ENCODE measurements at places on chromosomes 5 and 9.

- DNase-seq: no peak
These were observed 16.0 kb upstream of the CLPTM1L start for GRCh38 chr5:1360861-1361260.

DNA sequence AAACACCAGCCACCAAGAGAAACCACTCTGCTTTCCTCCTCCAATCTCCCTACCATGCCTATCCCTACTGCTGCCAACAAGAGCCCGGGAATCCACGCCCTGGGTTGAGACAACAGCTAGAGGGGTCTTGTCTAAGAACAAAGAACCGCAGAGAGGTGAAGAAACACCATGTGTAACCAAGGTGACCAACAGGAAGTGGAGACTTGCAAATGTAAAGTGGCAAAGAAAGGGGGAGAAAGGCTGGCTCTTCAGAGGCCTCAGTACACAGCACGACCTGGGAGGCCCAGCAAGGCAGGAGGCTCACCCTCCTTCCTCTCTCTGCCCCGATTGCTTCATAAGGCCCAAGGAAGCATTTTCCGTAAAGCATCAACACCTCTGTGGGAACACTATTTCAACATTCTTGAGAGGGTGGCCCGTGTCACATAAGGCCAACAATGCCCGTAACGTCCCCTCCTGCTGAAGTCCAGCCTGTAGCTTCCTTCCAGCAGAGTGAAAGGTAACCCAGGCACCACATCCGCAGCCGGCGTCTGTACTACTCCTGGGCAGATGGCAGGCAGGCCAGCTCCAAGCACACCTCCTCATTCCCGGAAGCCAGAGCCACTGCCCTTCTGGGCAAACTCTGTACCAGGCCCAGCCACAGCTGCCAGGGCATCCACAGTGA is 18.3 kb downstream of the CCNJL start:
- peak; percentile 94 for DNase-seq

- no peak for DNase-seq
These were observed 138.8 kb upstream of the RETREG1 start for GRCh38 chr5:16755641-16756040.

- no peak for DNase-seq
These were observed 222.8 kb downstream of the HSPA4 start for GRCh38 chr5:133274597-133274935.

GRCh38 chr9:75438716-75439115 is 350.4 kb downstream of the OSTF1 start:
- no peak for DNase-seq

DNA sequence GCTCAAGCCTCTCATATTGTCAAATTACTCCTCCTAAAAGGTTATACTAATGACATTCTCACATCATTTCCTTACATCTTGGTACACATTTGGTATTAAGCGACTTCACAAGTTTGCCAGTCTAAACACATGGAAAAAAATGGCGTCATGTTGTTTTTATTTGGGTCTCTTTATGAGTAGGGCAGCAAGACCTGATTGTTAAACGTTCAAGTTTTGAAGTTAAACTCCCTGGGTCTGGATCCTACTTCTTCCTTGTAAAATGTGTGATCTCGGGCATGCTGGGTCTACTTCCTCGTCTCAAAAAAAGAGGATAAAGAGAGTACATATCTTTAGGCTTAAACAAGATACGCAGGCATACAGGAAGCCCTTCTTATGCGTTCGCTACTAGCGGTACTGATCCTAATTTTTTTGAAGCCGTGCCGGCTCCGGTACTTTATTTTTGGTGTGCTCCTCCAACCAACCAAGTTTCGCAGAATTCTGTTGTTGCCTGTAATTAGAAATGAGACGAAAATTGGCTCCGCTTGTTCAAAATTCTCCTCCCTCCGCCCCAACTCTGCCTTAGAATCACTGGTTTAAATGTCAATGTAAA is 596 bp upstream of the CDC37L1 start:
- DNase-seq: peak; percentile 55

DNA sequence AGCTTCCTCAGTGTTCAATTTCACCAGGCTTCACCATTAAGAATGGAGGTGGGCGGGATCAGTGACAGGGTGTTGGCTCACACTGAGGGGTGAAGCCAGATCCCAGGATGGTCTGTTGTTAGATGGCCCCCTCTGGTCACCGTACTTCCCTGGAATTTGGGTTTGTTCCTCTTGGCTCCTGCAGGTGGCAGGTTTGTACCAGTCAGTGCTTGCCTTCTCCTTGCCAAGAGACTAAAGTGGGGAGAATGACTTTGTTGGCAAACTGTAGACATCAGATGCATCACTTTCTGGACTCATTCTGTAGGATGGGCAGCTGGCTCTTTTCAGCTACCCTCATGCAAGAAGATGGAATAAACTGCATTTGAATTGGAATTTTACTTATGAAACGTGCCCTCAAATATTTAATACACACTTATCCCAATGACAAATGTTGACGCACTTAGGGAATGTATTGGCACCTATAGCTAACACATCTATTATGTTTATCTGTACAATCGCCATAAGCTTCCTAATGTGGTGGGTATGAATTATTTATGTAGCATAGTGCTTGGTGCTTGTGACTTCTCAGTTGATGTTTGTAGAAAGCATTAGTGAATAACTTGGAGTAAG is 31.4 kb upstream of the ANKRD55 start:
- peak; percentile 94 for DNase-seq

GRCh38 chr9:96021551-96022444 is 146.3 kb downstream of the ERCC6L2 start:
- DNase-seq: peak; percentile 29

DNA sequence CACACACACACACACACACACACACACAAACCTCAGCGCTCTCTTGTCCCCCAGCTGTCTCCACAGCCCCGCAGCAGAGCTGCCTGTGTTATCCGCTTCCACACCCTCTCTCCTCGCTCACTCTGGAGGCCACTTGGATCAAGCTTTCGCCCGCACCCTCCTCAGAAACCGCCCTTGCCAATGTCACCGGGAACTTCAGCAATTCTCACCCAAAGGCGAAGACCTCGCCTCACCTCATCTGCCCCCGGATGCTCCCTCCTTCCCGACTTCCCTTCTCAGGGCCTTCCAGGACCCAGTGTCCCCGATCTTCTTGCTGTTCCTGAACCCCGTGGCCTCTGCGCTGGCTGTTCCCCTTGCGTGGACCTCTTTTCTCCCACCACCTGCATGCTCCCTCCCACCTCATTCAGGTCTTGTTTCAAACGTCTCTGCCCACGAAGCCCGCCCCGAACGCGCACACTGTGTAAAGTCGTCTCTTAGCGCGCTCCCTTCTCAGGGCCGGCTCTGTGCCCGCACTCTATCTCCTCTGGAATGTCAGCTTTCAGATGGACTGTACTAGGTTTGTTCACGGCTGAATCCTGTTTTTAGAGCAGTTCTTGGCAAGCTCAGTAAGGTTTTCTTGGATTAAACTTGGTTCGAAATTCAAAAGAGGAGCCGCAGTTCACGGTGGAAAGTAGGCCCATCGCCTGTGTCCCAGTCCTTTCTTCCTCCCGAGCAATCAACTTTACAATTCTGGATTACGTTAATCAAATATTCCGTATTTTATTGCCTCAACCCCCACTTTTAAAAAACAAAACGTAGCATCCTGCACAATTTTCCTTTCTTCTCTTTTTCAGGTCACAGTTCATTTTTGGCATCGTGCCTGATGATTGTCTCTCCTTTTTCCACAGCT is 1.0 kb upstream of the TRIM7 start:
- DNase-seq: no peak

DNA sequence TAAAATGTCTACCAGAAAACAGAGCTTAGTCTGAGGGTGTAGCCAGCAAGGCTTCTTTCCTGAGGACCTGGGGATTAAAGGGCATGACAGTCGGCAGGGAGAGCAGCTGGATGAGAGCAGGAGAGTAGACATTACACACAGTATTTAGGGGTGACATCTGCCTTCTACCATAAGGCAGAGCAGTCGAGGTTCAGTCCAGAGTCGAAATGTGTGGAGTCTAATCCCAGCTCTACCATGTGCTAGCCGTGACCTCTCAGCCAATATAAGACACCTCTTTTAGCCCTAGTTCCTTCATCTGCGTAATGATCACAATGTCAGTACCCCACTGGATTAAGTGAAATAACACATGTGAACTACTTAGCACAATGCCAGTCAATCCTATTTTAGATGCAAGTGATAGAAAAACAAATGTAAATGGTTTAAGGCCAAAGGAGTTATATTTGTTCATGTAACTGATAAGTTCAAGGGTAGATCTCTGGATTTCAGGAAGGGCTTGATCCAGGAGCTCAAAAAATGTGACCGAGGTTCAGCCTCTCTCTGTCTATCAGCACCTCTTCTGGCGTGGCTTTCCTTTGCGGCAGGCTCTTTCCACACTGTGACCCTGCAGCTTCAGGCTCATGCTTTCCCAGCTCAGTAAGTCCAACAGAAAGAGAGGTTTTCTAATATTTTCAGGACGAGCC is 16.2 kb upstream of the CPLX2 start:
- DNase-seq: no peak

GRCh38 chr9:96020792-96021550 is 145.5 kb downstream of the ERCC6L2 start:
- DNase-seq: peak; percentile 42

DNA sequence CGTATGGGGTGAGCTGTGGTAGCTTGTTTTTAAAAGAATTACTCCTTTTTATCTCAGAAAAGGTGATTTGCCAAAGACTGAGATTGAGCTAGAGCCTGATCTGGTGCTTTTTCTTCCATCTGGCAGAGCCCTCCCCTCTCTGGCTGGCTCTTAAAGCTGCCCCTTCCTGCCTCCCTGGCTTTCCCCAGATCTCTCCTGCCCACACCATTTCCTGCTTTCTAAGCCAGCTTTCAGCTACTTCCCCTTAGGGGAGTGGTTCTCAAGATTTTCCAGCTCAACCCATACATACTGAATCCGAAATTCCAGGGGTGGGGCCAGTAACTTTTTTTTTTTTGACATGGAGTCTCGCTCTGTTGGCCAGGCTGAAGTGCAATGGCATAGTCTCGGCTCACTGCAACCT is 4.8 kb upstream of the ACOT12 start:
- DNase-seq: peak; percentile 22

DNA sequence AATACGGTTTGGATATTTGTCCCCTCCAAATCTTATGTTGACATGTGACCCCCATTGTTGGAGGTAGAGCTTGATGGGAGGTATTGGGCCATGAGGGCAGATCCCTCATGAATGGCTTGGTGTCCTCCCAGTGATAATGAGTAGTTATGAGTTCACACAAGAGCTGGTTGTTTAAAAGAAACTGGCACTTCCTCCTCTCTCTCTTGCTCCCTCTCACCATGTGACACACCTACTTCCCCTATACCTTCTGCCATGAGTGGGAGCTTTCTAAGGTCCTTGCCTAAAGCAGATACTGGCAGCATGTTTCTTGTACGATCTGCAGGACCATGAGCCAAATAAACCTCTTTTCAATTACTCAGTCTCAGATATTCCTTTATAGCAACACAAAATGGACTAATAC is 132.0 kb downstream of the PIK3R1 start:
- no peak for DNase-seq

DNA sequence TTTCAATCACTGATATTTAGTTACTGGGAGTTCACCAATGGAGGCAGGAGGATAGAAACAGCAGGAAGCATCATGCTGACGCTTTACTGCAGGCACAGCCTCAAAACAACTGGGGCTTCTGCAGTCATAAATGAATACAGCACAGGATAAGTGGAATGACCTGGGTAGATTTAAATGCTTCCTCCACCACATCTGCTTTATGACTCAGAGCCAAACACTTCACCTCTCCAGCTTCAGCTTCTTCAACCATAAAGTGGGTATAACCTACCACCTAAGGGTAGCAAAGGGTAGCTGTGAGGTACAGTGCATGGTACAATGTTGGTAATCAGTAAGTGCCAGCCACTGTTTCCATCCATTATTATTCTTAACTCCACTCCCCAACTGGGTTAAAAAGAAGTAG is 28.4 kb downstream of the RASEF start:
- DNase-seq: no peak

GRCh38 chr5:134328619-134329018 is 38.4 kb downstream of the CDKL3 start:
- peak; percentile 23 for DNase-seq

- DNase-seq: no peak
These were observed 9.4 kb downstream of the ERAP2 start for GRCh38 chr5:96885518-96886338.

- no peak for DNase-seq
These were observed 475.4 kb downstream of the DMAC1 start for GRCh38 chr9:7324152-7324598.

GRCh38 chr5:59760785-59761348 is 132.7 kb downstream of the PDE4D start:
- DNase-seq: no peak

DNA sequence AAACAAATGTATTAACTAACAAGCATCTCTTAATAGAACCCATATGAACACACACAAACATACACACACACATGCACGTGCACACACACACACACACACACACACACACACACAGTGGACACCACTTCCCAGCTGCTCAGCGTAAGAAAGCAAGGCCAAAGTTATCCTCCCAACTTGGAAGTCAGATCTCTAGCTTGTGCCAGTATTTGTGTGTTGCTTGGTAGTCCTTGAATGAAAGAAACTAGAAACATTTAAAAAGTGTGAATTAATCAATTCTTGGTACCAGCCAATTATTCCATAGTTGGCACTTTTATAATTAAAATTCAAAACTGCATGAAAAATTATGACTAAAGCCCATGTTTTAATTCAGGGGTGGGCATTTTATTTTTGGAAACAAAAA is 178.1 kb downstream of the TMEM161B start:
- no peak for DNase-seq

DNA sequence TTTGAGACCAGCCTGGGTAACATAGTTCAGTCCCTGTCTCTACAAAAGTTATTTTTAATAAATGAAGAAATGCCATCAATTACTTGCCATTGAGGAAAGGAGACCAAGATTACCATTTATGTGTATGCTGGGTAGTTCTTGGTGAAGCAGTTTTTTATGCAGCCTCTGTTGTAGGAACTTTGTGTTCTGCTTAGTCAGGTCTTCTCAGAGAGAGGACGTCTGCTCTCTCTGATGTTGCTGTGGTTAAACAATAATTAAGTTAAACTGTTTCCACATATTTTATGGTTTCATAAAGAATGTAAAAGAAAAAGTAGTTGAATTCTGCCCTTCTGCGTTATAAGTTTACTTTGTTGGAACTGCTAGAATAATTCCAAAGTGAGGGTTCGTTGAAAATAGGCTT is 210.5 kb downstream of the KDM4C start:
- no peak for DNase-seq

DNA sequence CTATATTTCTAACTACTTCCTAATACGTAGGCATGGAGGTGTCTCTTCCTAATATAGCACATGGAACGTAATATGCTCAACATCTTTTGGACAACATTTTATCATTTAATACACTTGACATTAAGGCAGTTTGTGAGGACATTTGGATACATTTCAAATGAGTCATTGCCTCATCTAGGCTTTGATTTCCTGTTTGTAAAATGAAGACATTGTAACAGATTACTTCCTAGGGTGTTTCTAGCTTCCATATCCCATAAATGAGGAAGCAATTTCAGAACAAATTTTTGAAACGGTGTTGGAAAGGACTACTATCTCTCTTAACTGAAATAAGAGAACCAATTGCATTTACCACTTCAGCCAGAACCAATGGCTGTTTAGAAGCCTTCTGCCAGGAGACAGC is 38.7 kb downstream of the SLC28A3 start:
- DNase-seq: no peak

Data from mesendoderm (in vitro differentiated cells).